ENCODE measurements at places on chromosomes 11 and 22. TPM values are rescaled to one million over a fixed set of nuclear protein-coding genes. Genes with fewer than 3 reads are reported as not detected.

The TUB gene
- 0.05 TPM for total RNA-seq

DNA sequence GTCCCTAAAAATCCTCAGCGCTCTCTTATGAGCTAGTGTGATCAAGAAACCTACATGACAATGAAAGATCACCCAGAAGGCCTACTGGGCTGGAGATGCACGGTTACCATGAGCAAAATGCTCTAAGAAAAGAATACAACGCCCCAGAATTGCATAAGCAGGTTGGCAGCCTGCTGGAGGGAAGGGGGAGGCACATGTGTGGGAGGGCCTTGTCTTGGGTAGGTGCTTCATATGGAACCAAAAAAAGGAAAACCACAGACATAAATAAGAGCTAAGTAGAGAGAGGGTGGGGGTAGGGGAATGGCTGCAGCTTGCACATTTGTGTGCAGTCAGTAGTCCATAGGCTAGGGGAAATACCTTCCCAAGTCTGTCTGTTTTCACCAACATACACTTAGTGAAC, 2.8 kb downstream of the SIAE start:
- peak; percentile 38 for DNase-seq

GRCh38 chr22:27581688-27582087, 219.9 kb downstream of the MN1 start:
- DNase-seq, result no peak

DNA sequence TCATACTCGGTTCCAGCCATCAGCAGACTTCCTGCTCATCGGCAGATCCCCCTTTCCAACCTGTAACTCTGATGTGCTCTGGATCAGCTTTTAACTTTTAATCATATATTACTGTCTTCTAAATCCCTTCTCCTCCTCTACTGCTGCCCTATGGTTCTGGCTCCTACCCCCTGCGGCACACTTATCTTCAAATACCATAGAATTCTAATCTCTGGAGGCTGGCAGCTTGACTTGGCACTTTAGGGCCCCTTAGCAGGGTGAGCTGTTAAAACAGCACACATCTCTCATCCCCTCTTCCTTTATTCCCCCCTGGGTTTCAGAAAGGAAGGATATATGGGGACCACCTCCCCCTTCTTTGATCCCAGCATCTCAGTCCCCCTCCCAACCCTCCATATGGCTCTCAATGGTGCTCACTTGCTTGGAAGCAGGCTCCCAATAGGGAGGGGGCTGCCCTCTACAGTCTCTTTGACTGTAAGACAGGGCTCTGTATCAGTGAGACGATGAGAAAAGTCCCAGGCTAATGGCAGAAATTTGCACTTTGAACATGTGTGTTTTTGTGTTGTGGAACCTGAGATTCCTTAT, 4.4 kb upstream of the CNTF start:
- no peak for DNase-seq
